Left renal cortex interstitium (tissue), 4 donors: ENCODE measurements at places on chromosomes 1 and 21. TPM values are rescaled to one million over a fixed set of nuclear protein-coding genes. Genes with fewer than 3 reads are reported as not detected.

ALX3 gene
- polyA plus RNA-seq: not detected

GOLT1A gene
- polyA plus RNA-seq: 3.2 TPM

ANGPTL3 gene
- polyA plus RNA-seq: 8.3 TPM

CACNA1S gene
- 0.41 TPM for polyA plus RNA-seq

GPR37L1 gene
- polyA plus RNA-seq: 0.03 TPM

SLC44A5 gene
- polyA plus RNA-seq: 11.7 TPM

HRNR gene
- polyA plus RNA-seq: 0.25 TPM

CLEC20A gene
- polyA plus RNA-seq: 0.42 TPM

GRCh38 chr1:47729685-47730084 is 267.5 kb downstream of the TRABD2B start:
- no peak for DNase-seq

DNA sequence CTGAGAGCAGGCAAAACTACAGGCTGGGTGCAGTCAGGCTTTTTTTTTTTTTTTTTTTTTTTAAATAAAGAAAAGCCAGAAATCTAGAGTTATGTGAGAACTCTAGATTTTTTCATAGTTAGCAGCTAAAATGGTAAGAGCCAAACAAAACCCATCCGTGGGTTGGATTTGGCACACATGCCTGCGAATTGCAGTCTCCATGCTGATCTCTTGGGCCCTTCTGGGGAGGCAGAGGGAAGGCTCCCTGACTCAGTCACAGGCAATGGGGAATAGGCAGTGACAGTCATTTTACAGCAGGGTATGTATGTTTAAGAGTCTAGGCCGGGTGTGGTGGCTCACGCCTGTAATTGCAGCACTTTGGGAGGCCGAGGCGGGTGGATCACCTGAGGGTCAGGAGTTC is 2.6 kb downstream of the TXLNA start:
- no peak for DNase-seq

- DNase-seq: no peak
These were observed 1011.1 kb downstream of the PLA2G4A start for GRCh38 chr1:187839873-187840272.

- no peak for DNase-seq
These were observed 27.3 kb downstream of the STUM start for GRCh38 chr1:226575739-226576378.

- DNase-seq: no peak
These were observed 364.8 kb upstream of the SGIP1 start for GRCh38 chr1:66168948-66169671.

- no peak for DNase-seq
These were observed 47.4 kb upstream of the DOCK7 start for GRCh38 chr1:62735491-62736171.

GRCh38 chr1:76677416-76678405 is 189.6 kb upstream of the ST6GALNAC5 start:
- no peak for DNase-seq

DNA sequence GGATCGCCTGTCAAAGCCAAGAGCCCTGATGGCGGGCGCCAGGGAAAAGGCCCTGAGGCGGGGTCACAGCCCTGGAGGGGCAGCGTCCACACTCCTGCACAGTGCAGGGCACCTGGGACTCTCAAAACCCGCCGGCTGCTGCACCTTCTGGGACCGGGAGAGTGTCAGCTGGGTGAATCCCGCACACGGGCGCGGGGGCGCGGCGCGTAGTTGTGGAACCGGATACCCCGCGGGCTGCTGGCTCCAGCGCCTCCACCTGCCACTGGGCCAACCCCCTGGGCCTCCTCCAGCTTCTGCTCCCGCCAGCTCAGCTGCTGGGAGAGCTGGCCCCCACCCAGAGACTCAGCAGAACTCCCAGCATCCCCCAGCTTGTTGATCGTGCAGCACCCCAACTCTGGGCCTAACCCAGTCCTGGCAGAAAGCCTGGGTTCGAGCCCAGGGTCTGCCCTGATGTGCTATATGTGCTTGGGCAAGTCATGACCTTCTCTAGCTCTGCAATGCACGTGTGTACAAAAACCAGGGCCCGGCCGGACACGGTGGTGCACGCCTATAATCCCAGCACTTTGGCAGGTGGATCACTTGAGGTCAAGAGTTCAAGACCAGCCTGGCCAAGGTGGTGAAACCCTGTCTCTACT is 33.8 kb downstream of the NECAP2 start:
- DNase-seq: peak; percentile 10

DNA sequence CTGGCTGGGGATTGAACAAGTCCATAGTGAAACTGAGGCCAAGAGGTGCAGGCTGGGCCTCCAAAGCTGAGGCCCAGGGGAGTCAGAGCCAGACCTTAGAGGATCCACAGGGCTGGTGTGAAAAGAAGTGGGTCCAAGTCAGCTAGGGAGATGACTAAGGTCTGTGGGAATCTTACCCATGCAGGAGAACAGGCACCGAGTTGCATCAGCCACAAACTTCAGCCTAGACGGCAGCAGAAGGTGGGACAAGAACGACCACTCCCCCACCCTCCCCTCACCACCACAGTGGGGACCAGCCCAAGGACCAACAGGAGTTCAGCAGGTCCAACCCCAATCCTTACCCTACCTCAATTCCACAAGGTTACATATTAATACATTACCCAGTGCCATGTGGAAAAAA is 282.3 kb downstream of the TTLL7 start:
- DNase-seq: no peak

- DNase-seq: no peak
These were observed 20.3 kb downstream of the CSMD2 start for GRCh38 chr1:34144766-34145165.

DNA sequence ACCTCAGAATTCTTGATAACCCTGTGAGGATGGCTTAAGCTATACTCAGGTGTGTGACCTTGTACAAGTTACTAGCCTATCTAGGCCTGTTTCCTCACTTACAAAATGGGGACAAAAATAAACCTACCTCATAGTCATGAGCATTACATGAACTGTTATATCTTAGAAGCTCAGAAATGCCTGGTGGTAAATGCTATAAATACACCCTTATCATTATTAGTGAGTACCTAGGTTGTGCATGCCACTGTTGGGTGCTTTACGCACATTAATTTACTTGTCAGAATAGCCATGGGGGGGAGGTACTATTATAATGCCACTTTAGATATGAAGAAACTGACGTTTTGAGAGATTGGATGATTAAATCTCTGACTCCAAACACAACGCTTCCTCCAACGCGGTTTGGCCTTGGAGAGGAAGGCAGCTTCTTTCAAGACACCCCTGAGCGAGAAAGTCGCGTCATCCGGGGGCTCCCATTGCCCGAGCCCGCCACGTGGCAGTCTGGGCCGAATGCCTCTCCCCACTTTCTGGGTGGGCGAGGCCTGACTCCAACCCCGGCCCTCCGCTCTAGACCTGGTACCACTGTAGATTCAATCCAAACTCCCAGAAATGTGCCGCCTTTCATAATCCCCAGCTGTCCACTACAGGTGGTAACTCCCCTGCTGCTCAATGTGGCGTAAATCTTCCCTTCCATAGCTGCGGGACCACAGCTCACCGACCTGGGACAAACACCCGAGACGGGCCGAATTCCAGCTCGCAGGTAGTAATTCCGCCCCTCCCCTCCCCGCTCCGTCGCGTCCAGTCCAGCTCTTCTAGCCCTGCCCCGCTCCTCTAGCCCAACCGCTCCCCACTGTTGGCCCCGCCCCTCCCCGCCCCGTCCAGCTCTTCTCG is 771 bp upstream of the RAD54L start:
- no peak for DNase-seq

DNA sequence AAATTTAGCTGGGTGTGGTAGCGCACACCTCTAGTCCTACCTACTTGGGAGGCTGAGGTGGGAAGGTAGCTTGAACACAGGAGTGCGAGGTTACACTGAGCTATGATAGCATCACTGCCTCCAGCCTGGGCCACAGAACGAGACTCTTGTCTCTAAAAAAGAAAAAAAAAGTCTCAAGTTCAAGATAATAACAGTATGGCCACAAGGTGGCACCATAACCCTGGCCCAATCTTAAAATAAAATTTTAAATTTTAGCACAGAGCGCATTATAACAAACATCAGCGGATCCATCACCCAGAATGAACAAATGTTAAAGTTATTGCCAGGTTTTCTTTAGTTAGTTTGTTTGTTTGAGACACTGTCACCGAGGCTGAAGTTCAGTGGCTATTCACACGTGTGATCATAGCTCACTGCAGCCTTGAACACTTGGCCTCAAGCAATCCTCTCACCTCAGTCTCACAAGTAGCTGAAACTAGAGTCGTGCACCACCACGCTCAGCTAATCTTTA is 2.9 kb upstream of the HTR6 start:
- DNase-seq: no peak
